Eye (tissue), 1 donor: ENCODE measurements at places on chromosomes 13 and 19.
A peak's percentile ranks its signal among the peaks of the same experiment; 100 is the strongest.

- peak; percentile 85 for DNase-seq
Measured at GRCh38 chr19:18160971-18161635, 8.1 kb downstream of the PIK3R2 start.

GRCh38 chr13:113735750-113736149 is 23.3 kb upstream of the TMEM255B start:
- DNase-seq = no peak

GRCh38 chr19:31160336-31160926 is 188.8 kb downstream of the TSHZ3 start:
- peak; percentile 29 for DNase-seq

DNA sequence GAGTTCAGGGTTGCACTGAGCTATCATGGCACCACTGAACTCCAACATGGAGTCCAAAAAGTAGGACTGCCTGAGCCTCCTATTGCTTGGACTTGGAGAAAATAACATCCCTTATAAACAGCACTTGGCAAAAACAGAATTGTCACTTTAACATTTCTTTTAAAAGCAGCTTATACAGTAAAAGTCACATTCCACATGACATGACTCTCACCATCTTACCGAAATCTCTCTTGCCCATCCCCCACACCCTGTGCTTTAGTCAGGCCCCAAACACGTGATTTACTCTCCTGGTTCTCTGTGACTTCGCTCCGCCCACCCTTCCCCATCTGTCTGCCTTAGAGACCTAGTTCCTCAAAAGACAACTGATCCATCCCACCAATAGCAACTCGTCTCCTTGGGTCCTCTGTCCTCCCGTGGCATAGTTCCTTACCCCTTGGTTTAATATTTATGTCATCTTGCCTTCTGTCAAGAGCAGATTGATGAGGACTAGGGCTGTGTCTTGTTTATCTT is 4.6 kb downstream of the SAFB start:
- DNase-seq = peak; percentile 67

- DNase-seq = peak; percentile 80
Measured at GRCh38 chr19:55156202-55157063, 1.1 kb downstream of the TNNI3 start.

DNA sequence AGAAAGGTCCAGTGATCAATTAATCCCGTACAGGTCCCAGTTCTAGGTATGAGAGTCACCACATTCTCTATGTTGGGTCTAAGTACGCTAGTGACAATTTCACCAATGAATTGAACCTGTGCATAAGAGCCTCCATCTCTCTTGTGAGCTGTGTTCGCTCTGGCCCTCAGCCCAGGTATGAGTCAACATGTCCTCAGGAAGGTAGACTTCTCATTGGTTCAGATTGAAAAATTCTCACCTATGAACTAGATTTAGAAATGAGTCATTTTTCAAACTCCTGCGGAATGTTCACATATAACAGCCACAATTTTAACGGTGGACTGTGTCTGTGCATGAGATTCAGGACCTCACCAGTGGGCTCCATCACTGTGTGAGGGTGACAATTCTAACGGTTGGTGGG is 12.7 kb upstream of the ZNF43 start:
- DNase-seq = no peak

- DNase-seq = peak; percentile 35
Measured at GRCh38 chr13:93709506-93710244, 483.1 kb downstream of the GPC6 start.

DNA sequence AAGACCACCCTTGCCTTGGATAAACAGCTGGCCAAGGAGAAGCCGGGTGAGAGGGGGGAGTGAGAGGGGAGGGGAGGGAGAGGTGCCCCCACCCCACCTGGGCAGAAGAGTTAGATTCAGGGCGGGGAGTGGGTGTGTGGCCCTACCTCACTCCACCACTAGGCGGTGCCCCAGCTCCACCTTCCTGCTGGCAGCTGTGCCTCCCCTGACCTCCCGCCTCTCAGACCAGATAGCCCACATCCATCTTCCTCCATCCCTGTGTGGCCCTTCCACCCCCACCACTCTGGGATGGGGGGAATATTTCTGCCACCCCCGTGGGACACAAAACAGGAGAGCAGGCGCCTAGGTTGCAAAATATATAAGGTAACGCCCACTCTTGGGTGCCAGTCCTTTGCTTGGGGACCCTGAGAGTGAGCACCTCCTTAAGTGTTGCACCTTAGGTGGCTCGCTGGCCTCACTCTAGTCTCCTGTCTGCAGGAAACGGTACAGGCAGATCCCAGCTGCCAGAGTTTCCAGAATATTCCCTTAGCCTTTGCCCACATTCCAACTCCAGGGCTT is 13.8 kb upstream of the EHD2 start:
- DNase-seq = peak; percentile 62

DNA sequence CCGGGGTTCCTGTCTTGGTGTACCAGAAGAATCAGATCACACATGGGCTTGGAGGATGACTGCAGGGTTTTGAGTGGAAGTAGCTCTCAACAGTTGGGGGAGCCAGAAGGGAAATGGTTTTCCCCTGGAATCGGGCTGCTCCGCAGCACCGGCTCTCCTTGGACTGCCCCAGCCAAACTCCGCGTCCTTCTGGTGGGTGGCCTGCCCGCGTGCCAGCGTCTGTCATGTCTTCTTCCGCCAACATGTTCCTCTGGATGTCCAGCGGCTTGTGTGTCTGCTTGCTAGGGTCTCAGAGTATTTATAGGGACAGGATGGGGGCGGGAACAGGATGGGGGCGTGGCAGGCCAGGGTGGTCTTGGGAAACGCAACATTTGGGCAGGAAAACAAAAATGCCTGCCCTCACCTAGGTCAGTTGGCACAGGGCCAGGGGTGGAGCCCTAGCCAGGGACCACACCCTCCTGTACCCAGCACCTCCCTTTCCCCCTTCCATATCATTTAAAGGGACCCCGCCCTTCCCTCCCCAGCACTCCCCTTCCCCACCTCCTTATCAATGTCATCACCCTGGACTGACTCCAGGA is 1.3 kb upstream of the ZNF30 start:
- DNase-seq = no peak

DNA sequence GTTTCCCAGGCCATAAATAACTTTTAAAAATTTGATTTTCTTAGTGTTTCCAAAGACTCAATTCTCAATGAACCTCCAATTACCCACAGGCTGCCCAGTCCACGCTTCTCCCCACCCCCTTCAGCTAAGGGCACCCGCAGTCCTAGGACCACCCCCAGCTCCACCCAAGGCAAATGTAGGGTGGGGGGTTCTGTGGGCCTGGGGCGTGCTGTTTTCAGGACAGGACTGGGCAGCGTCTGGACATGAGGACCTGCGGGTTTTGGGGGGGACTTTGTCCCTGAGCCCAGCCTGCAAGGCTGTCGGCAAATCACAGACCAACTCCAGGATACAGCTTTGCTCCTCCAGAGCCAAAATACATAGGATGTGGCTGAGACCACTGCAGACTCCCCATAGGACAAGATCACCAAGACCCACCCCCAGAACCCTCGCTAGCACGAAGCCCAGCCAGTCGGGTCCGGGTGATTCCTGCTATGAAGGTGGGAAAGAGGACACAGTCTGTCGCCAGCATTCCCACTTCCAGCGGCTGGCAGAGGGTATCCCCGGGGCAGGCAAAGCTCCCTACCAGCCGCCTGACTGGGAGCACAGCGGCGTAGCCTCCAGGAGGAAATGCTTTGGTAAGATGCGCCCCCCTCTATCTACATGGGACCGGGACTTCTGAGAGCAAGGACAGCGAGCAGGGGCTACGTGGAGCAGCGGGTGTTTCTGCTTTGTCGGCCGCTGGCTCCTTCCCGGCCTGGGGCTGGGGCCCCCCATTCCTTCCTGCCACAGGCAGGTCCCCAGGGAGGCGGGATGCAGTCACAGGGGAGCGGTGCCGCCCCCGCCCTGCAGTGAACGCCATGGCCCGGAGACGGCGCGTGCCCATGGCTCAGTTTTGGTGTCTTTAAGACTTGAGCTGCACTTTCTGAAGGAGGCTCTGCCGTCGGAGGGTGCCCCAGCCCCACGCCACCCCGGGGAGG is 1.6 kb upstream of the TIMM13 start:
- DNase-seq = peak; percentile 22

DNA sequence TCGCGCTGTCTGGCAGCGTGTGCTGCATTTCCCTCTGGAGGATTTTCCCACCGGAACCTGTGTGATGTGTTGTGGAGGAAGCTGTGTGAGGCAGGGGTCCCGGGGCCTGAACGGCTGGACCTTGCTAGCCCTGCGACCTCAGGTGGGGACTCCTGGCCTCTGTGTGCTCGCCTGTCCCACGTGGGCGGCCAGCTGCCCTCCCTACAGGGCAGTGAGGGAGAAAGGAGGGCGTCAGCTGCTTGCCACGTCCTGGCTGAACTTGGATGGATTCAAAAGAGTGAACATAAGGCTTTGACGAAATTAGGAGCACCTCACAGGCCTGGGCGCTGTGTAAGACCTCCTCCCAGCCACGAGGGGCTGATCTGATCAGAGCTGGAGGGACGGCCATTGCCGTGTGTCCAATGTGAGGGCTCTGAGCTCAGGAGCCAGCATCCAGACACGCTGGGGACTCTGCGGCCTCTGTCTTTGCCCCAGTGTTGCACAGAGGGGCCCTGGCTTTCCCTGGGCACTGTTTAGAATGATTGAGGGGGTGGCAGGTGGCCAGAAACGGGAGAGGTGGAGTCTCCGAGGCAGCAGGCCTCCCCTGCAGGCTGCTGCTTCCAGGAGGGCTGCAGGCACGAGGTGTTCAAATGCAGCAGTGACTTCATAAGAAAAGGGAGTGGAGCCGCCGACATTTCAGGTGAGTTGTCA is 13.0 kb downstream of the TFDP1 start:
- no peak for DNase-seq

DNA sequence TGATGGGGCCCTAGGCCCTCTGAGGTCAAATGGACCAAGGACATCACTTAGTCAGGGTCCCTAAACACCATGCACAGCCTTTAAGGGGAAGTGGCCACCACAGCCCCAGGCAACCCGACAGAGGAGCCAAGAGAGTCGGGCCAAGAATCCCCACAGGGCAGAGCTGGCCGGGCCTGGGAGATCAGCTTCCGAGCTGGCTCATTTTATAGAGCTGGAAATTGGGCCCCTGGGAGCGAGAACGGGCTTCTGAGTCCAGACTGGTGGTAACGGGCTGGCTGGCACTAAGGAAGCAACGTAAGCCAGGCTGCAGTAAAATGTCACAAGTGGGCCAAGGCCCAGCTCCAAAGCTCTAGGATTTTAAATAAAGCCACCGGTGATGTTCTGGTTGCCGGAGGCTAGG is 51.1 kb downstream of the HSPH1 start:
- no peak for DNase-seq

GRCh38 chr19:36215276-36216123 is 594 bp downstream of the ZNF146 start:
- DNase-seq = peak; percentile 76

GRCh38 chr13:103961129-103961528 is 894.9 kb upstream of the SLC10A2 start:
- DNase-seq = no peak

GRCh38 chr19:45103508-45104319 is 10.7 kb downstream of the PPP1R37 start:
- DNase-seq = peak; percentile 62

DNA sequence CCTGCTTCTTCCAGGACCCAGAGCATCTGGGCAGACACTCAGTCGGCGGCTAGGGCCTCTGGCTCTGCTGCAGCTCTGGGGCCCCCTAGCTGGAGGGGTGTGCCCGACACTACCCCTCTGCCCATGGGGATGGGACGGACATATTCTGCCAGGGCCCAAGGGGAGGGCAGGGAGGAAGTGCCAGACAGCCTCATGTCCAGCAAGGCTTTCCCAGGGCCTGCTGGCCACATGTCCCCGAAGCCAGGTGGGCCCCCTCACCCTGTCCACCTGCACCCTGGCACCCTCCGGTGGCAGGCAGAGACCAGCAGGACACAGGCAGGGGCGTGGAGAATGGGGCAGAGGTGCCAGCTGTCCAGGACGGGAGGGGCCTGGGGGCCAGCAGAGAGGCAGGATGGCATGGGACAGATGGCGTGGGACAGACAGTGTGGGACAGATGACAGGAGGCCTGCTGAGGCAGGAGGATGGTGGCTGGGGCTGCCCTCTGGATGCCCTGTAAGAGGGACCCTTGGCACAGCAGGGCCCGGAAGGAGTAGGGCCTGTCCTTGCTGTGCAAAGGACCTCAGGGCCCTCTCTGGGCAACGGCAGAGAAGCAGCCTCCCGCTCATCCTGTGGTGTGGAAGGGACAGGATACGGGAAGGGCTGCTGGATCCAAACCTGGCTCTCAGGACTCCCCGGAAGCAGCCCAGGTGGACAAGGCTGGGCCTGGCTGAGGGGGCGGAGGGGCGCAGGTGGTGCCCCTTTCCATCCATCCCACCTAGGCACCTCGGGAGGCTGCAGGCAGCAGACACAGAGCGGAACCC is 29.1 kb downstream of the CEBPG start:
- no peak for DNase-seq

DNA sequence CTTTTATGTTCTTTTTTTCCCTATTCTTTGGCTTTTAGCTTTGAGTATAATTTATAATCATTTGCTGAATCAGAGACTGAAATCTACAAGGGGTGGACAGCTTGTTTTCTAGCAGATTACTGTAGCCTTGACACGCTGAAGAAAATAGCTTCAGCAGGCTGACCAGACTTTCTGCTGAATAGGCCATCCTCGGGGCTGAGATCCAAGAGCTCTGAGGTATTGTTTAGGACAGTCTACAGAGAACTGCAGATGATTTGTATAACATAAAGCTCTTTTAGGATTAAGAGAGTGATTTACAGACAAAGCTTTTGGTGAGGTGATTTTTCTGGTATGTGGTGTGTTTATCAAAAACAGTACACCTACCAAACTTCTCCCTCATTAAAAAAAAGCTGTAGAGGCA is 16.8 kb downstream of the POLR1D start:
- peak; percentile 19 for DNase-seq

GRCh38 chr13:102768909-102769308 is 4.7 kb downstream of the TEX30 start:
- peak; percentile 11 for DNase-seq

GRCh38 chr13:29453617-29454011 is 141.9 kb downstream of the SLC7A1 start:
- DNase-seq = no peak

GRCh38 chr19:48719263-48720171 is at the start of gene MAMSTR:
Gene MAMSTR, minus strand, starts transcription at chr19:48719725. Its CDS starts 694 bp downstream, at chr19:48719031.
- DNase-seq = peak; percentile 51

GRCh38 chr13:28579322-28579721 is 79.6 kb upstream of the POMP start:
- DNase-seq = peak; percentile 36

DNA sequence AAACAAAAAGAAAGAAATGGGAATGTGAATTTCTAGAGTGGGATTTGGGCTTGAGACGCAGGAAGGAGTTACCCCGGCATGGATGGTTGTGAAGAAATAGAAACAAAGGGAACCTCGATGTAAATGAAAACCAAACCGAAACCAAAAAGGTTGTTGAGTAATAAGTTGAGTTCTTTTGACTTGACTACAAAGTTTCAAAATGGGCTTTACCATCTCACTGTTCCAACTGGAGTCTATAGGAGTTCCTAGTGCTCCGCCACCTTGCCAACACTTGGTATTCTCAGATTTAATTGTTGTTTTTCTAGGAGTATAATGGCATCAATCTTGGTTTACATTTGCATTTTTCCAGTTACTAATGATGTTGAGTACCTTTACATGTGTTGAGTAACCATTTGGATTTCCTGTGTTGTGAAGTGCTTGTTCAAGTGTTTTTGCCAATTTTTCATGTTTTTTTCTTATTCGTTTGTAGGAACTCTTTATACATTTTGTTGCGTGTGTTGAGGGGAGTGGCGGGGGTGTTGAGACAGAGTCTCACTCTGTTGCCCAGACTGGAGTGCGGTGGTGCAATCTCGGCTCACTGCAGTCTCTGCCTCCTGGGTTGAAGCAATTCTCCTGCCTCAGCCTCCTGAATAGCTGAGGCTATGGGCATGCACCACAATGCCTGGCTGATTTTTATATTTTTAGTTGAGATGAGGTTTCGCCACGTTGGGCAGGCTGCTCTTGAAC is 9.2 kb downstream of the UBE2S start:
- no peak for DNase-seq
